ENCODE measurements at places on chromosomes 12 and 14.

GRCh38 chr14:74524076-74524811, 30.7 kb downstream of the ISCA2 start:
- no peak for DNase-seq

DNA sequence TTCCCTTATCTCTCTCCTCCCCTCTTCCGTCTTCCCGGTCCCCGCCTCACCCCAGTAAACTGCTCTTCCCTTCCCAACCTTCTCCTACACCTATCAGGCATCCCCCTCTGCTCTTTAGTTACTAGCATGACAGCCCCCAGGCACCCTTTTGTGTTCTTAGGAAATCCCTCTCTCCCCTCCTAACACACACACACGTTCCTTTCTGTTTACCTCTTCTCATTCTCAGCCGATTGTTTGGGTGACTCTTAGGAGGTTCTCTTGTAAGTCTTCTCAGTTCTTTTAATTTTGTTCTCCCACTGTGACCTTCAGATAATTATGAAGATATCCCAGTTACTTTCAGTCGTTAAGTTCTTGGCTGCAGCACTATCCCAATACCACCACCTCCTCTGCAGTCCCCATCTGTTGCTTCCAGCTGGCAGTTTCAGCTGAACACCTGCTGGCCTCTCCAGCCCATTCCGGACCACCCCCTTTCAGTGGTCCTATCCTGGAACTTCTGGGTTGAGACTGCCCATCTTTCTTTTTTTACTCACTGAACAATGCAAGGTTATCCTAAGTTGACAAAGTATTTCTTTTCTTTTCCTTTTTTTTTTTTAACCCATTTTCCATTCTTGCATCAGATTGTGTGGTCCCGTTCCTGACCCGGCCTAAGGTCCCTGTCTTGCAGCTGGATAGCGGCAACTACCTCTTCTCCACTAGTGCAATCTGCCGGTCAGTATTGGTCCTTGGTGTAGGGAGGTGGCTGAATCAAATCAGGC, 711 bp downstream of the MARS1 start:
- no peak for DNase-seq

DNA sequence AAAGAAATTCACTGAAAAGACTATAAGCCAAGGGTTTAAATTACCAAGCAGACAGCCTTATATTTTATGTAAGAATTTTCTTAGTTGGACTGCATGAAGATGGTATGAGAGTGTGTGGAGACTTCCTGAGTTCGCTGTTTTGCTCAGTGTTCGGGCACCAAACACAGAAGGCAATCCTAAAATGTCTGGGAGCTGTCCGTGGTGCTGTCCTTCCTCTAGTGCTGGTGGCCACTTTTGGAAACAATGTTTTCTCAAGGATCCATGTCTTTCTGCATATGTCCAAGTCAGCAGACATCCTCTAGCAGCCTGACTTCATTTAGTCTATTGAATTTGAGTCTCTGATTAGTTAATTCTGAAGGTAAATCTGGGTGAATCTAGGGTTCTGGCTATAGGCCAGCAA, 135.8 kb downstream of the SLC8A3 start:
- DNase-seq, result peak; percentile 32

- no peak for DNase-seq
These were observed 890 bp downstream of the AVPR1A start for GRCh38 chr12:63149909-63150712.

DNA sequence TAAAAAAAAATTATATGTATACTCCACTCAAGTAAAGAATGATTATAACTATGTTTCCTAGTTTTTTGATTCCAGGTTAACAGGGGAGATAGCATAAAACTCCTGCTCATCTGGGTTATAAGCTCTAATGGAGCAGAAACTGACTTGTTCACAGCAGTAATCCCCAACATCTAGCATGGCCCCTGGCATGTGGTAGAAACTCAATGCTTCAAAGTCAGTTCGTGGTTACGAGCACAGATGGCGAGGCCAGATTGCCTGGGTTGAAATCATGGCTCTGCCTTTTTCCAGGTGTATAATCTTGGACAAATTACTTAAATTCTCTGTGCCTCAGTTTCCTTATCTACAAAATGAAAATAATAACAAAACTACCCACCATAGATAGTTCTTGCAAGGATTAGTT, 183.8 kb downstream of the TTC7B start:
- DNase-seq, result peak; percentile 61
